Epithelial cell of umbilical artery (primary cell): ENCODE measurements at places on chromosomes 5 and 9. TPM values are rescaled to one million over a fixed set of nuclear protein-coding genes. Genes with fewer than 3 reads are reported as not detected.

HEMGN gene
- not detected in 2 replicates for total RNA-seq

TLR4 gene
- 32.8 and 44.1 TPM in 2 replicates for total RNA-seq

TNC gene
- 2.3 and 4.6 TPM in 2 replicates for total RNA-seq

SGCD gene
- under 0.01 TPM in 2 replicates for total RNA-seq

RETREG1 gene
- total RNA-seq = under 0.01 and 0.15 TPM in 2 replicates

OTP gene
- not detected in 2 replicates for total RNA-seq

TMEM174 gene
- total RNA-seq = not detected in 2 replicates

KCNV2 gene
- total RNA-seq = not detected in 2 replicates

BOD1 gene
- total RNA-seq = 82.2 and 83.8 TPM in 2 replicates

S100Z gene
- not detected in 2 replicates for total RNA-seq

PJA2 gene
- 63.4 and 73.4 TPM in 2 replicates for total RNA-seq

PCDHGB7 gene
- 2.9 and 3.3 TPM in 2 replicates for total RNA-seq

DNM1 gene
- 0.46 and 0.97 TPM in 2 replicates for total RNA-seq

TRIM52 gene
- total RNA-seq = 5.8 and 6.5 TPM in 2 replicates

C1QTNF2 gene
- 0.15 TPM in 1 of 2 replicates, not detected in the other for total RNA-seq

MORN5 gene
- total RNA-seq = not detected in 2 replicates

CENPK gene
- total RNA-seq = 20.5 and 24.6 TPM in 2 replicates

KCNN2 gene
- 2.6 TPM in 1 of 2 replicates, not detected in the other for total RNA-seq

MXD3 gene
- total RNA-seq = 14.0 and 39.8 TPM in 2 replicates

NTNG2 gene
- under 0.01 TPM in 2 replicates for total RNA-seq

HOMER1 gene
- total RNA-seq = 7.0 and 15.9 TPM in 2 replicates

LVRN gene
- 1.3 TPM in 1 of 2 replicates, not detected in the other for total RNA-seq

GPX8 gene
- total RNA-seq = 78.9 and 89.7 TPM in 2 replicates

CD14 gene
- 1.2 and 1.6 TPM in 2 replicates for total RNA-seq

WWC1 gene
- total RNA-seq = 1.5 and 2.3 TPM in 2 replicates

HTR4 gene
- not detected in 2 replicates for total RNA-seq

SAPCD2 gene
- 15.3 and 19.3 TPM in 2 replicates for total RNA-seq

NMUR2 gene
- total RNA-seq = not detected in 2 replicates

SLC36A2 gene
- total RNA-seq = not detected in 2 replicates

CMYA5 gene
- under 0.01 TPM in 1 of 2 replicates, not detected in the other for total RNA-seq

FAM120A gene
- 66.3 and 69.6 TPM in 2 replicates for total RNA-seq

ATOX1 gene
- total RNA-seq = 69.3 and 95.5 TPM in 2 replicates

SOX30 gene
- not detected in 2 replicates for total RNA-seq

SLC6A3 gene
- under 0.01 TPM in 1 of 2 replicates, not detected in the other for total RNA-seq

SMIM15 gene
- 70.5 and 81.0 TPM in 2 replicates for total RNA-seq
